Testis (tissue), 5 donors: ENCODE measurements at places on chromosomes 7 and 10. TPM values are rescaled to one million over a fixed set of nuclear protein-coding genes. Genes with fewer than 3 reads are reported as not detected.

- no peaks in the 10 kb centered on the region for H3K4me1 ChIP-seq
- H3K4me3 ChIP-seq, result no peak overlapping the region
- no peaks in the 10 kb centered on the region for H3K36me3 ChIP-seq
- no peaks in the 10 kb centered on the region for H3K27me3 ChIP-seq
- no peak overlapping the region for H3K27ac ChIP-seq
Observed at GRCh38 chr10:16509996-16510395, 11.7 kb downstream of the C1QL3 start.

Gene COL17A1
- 30.6 TPM for total RNA-seq

Gene ANKRD61
- total RNA-seq, result 8.4 TPM

Gene LRRD1
- 14.8 TPM for total RNA-seq
